ENCODE measurements at places on chromosomes 11 and 22.

GRCh38 chr11:28932940-28933339 lies 824.8 kb downstream of the METTL15 start:
- DNase-seq = no peak

GRCh38 chr11:127055236-127055635 lies 54.7 kb upstream of the KIRREL3 start:
- no peak for DNase-seq

GRCh38 chr11:128231845-128232410 lies 355.4 kb downstream of the ETS1 start:
- no peak for DNase-seq

DNA sequence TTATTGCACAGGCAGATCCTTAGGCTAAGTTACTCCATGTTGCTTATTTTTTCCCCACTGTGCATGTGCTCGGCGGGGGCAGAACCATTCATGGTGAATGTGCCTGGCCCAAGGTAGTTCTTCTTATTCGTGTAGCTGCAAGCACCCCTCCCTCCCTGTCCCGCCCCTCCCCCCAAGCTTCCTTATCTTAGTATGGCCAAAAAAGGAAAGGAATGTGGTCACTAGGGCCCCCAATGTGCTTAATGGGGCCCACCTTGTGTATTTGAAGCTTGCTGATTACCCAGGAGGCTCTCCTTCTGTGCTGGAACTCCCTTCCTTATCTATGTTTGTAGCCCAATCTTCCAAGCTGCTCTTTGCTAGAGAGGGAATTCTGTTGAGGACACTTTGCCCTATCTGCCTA lies 1259.7 kb upstream of the RAG2 start:
- no peak for DNase-seq

DNA sequence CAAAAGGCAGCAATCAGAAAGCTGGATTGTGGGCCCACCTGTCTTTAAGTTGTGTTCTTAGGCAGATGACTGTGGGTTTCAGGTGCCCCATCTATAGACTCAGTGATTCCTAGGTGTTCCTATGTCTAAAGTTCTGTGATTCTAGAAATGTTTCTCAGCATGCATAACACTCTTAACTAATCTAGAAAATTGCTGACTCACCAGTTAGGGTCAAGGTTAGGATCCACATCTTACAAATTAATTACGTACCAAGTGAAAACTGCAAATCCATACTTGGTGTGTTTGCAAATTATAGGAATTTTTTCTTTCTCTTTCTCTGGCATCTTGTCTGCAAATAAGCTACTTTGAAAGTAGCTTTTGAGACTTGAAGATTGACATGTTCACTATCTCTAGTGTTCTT lies 7.7 kb downstream of the CECR2 start:
- DNase-seq = no peak

DNA sequence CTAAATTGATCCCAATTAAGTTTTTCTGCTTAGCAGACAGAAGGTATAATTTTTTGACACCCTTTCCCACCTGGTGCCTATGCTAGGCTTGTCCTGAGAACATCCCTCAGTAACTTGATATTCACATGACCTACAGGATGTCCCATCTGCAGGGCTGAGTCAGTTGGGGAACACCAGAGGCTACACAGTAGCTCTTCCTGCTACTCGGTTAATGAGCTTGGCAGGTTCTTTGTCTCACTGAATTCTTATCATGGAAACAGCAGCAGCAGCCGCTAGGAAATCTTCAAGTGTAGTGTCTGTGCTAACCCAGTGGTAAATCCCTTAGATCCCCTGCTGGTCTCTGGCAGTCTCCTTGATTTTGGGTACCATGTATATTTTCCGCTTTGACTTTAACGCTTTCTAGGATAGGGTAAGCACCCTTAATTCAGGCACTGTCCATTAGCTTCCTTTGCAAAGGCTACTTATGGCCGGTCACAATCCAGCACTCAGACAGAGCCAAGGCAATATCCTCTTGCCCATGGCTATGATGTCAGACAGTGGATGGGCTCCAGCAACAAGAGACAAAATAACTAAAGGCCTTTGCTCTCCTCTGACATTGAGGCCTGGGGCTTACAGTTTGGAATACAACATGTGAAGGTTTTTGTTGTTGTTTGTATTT lies 8.5 kb downstream of the MRPL16 start:
- DNase-seq = peak; percentile 70

GRCh38 chr22:23875801-23876200 lies 18.1 kb downstream of the SLC2A11 start:
- DNase-seq = no peak

GRCh38 chr11:17353821-17354600 lies 2.4 kb downstream of the NCR3LG1 start:
- no peak for DNase-seq

DNA sequence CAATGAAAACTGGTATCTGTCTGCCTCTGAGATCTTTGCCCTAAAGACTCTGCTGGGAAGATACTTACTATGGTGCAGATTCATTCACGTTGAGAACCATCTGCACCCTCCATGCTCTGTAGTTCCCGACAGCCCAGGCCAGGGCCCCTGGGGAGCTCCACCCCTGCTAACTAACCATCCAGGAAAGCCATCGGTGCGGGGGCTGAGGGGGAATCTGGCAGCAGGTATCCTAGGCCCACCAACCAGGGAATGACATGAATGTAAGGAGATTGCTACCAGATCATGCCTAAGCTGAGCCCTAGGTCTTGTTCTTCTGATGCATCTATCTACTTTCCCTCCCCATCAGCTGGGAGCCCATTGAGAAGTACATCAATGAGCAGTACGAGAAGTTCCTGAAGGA lies 11.3 kb upstream of the WBP2NL start:
- no peak for DNase-seq

DNA sequence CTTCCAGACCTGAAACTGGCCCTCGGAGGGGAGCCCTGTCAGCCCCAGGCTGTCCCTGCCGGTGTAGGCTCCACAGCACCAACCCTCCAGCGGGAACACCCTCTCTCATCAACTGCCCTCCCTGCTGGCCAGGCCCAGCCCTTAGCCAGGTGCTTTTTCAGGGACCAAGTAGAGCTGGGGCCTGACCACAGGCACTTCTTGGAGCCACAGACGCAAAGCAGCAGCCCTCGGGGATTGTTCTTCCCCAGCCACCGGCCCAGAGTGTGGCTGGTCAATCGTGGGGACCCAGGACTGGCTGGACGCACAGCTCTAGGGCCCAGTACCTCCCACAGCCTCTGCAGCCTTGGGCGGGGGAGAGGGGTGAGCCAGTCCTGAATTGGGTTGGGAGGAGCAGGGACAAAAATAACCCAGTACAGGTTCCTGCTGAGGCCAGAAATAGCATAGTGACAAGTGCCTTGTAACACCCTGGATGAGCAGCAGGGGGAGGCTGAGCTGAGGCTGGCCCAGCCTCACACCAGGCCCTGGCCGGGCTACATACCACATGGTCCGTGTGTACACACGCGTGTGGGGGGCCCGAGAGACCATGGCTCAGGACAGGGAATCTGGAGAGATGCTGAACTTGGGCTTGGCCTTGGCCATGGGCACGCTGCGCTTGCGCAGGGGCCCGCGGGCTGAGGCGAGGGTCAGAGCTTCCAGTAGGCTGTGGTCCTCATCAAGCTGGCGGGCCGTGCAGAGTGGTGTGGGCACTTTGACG lies 2.0 kb downstream of the KCNJ11 start:
- DNase-seq = peak; percentile 72

GRCh38 chr22:42000466-42000865 lies 1.9 kb downstream of the WBP2NL start:
- no peak for DNase-seq

- DNase-seq = no peak
Measured at GRCh38 chr11:67264877-67265632, 1.2 kb upstream of the GRK2 start.

DNA sequence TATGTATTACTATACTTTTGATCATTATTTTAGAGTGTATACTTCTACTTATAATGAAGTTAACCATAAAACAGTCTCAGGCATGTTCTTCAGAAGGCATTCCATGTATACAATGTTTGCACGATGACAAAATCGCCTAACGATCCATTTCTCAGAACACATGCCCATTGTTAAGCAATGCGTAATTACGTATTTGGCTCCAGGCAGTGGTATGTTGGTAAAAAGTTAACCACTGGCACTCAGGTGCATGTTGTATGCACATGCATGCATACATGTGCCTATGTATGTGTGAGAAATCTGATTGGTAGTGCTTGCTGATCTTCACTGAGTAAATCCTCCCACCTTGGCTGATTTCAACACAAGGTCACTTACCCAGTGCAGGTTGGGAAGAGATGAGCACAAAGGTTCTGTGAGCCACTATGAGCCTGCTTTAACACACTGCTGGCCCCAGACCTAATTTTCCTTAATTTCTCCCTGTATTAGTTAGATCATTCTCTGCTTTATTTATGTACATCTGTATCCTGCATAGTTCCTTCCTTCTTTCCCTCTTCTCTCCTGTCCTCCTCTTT lies 164.6 kb downstream of the ARHGAP42 start:
- no peak for DNase-seq

- no peak for DNase-seq
Measured at GRCh38 chr11:65793144-65793581, 6.3 kb downstream of the OVOL1 start.

- DNase-seq = no peak
Measured at GRCh38 chr11:35144136-35144741, 5.3 kb downstream of the CD44 start.

GRCh38 chr11:63553759-63554158 lies 9.4 kb downstream of the PLAAT2 start:
- DNase-seq = no peak

DNA sequence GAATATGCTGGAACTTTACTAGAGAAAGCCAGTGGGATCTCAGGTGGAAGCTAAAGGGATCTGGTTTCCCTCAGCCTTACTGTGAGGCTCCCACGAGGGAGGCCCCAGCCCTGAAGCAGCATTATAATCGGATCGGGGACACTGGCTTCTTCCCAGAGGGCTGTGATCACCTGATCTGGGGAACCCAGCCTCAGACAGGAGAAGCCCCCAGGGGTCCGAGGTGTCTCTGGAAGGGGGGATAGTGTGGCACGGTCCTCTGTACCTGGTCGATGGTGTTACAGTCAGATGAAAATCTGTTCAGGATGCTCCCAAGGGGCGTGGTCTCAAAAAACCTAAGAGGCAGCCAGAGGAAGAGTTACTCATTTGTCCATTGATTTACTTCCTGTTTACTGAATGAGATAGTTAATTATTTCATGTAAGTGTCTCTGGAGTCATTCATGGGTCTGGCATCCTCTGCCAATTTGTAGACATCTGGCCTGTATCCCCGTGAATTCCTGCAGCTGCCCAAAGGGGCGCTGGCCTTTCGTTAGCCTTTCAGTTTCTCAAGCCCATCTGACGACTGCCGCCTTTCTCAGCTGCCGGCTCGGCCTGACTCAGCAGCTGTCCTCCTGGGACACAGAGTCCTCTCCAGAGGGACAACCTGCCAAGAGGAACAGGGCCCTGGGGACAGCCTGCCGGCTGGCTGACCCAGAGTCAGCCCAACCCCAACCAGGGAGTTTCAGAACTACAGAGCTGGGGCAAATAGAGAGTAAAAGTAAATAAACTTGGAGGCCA lies 17.0 kb upstream of the KCNJ11 start:
- peak; percentile 79 for DNase-seq

DNA sequence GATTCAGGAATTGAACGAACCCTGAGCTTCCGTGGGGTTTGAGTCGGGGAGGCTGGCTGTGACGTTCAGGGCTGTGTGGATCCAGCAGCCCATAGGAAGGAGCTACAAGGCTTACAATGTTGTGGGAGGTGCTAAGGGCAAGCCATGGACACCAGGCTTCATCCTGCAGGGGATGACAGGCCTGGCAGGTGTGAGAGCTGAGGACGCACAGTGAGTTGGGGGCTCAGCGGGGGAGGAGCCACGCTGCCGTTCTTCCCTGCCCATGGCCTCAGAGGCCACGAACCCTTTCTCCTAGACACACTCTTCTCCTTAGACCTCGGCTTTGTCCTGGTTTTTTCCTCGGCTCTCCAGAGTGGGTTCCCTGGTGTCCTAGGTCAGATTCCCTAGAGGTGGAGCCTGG lies 113.3 kb upstream of the SLC22A12 start:
- no peak for DNase-seq

DNA sequence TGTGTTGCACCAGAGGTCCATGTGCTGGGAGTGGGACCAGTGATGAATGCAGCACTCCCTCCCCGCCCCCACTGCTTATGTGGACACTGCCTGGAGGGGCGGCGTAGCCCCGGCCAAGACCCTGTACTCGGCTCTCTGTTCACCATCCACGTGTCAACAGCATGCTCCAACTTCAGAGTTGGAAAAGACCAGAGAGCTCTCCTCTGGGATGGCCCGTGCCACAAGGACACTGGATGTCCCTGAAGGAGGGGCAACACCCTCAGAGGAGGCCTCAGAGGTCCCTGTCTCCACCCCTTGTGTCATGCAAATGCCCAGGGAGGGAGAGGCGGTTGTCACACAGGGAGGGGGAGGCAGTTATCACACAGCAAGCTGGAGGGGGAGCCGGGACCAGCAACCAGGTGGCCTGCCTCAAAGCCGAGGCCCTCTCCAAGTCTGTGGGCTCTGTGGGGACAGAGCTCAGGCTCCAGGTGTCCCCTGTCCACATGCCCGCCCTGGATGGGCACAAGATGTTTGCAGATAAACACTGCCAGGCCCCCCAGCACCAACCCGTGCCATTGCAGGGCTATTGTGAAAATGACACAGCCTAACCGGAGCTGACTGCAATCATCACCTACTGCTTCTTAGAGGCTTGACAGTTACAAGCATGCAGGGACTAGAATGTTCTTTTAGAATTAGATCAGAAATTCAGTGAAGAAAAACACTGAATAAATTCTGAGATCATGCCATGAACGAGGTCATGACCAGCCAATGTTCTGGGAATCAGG lies 121.1 kb downstream of the PHF21B start:
- no peak for DNase-seq

- no peak for DNase-seq
Measured at GRCh38 chr22:44500599-44500998, 2.6 kb upstream of the RTL6 start.

GRCh38 chr11:112211536-112211935 lies 14.7 kb upstream of the PTS start:
- no peak for DNase-seq

GRCh38 chr22:49749885-49750510 lies 77.7 kb downstream of the BRD1 start:
- no peak for DNase-seq

- peak; percentile 89 for DNase-seq
Measured at GRCh38 chr11:124961972-124962609, 8.1 kb downstream of the CCDC15 start.

- peak; percentile 52 for DNase-seq
Measured at GRCh38 chr11:12674936-12675696, 895 bp downstream of the TEAD1 start.

- DNase-seq = no peak
Measured at GRCh38 chr22:22479999-22480532, 28.5 kb downstream of the ZNF280B start.

GRCh38 chr11:6319001-6319703 lies 1.1 kb downstream of the CAVIN3 start:
- DNase-seq = no peak

- DNase-seq = no peak
Measured at GRCh38 chr11:129408865-129409444, 33.3 kb downstream of the BARX2 start.
